ENCODE measurements at places on chromosomes 13 and 19.

DNA sequence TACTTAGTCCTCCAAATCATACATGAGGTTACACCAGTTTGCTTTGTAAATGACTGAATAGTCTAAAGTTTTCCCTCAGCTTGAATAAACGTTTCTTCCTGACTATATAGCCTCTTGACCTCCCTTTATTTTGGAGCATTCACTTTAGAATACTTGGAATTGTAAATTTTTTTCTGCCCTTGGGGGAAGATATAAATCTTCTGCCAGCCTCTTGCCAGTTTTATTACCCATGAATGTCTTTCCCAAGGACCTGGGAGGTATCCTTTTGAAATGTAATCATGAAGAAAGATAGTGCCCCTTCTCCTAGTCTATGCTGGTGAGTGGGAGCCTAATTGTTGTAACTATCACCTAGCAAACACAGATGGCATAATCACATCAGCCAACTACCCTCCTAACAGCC, 2033.9 kb upstream of the PCDH20 start:
- no peak for DNase-seq

DNA sequence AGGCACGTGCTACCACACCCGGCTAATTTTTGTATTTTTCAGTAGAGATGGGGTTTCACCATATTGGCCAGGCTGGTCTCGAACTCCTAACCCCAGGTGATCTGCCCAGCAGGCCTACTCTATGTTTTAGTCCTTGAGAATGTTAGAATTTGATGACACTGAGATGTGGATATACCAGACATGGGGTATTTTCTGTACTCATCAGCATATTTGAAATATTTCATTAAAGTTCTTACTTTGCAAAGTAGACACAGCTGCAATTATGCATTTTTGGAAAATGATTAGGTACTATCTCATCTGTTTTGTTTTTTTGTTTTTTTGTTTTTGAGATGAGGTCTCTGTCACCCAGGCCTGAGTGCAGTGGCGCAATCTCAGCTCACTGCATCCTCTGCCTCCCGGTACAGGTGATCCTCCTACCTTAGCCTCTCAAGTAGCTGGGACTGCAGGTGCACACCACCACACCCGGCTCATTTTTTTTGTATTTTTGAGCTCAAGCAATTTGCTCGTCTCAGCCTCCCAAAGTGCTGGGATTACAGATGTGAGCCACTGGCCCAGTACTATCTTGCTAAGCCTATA, 12.7 kb downstream of the SPINT2 start:
- no peak for DNase-seq

GRCh38 chr13:106721599-106721998, 153.7 kb upstream of the ARGLU1 start:
- no peak for DNase-seq

- no peak for DNase-seq
These were observed 19.2 kb downstream of the SBNO2 start for GRCh38 chr19:1154731-1155351.

GRCh38 chr13:19618977-19619376, 14.5 kb upstream of the MPHOSPH8 start:
- no peak for DNase-seq

DNA sequence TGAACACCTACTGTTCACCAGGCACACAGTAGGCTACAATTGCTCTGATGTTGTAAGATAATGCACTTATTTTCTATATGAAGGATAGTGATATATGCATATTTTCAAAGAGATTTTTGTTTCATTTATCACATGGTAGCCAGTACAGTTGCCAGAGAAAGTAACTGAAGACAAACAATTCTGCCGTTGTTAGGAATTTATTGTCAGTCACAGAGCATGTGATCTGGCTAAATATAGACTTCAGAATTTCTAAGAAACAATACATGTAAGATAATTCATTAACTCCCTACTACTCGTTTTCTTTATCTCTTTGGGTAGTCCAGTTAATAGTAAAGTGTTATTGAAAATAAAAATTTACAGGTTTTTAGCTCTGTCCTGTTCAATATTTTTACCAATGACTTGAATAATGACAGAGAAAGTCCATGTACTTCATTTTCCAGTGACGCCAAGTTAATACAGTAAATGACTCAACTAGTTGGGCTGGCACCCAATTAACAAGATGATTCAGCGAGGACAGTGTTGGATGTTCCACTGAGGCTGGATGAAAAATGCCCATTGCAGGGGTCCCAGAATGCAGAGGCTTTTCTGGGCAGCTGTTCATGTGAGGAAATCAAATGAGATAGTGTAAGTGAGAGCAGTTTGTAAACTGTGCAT, 35.6 kb downstream of the GJA3 start:
- no peak for DNase-seq

DNA sequence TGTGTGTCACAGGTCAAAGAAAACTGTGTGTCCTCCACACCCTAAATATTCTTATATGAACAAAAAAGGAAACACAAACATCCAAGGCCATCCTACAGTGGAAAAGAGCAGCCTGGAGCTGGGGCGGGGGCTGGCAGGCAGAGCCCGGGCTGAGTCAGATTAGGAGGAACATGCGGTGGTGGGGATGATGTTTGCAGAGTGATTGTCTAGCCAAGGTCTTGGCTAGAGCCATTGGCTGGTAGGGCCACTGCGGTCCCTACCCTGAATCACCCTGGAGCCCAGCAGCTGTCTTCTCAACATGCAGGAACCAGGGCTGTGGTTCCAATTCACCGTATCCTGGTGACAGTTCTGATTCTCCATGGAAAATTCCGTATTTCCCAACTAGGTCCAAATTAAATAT, 439.5 kb downstream of the FGF9 start:
- DNase-seq: no peak

GRCh38 chr13:47241446-47241845, 344.6 kb upstream of the HTR2A start:
- no peak for DNase-seq

DNA sequence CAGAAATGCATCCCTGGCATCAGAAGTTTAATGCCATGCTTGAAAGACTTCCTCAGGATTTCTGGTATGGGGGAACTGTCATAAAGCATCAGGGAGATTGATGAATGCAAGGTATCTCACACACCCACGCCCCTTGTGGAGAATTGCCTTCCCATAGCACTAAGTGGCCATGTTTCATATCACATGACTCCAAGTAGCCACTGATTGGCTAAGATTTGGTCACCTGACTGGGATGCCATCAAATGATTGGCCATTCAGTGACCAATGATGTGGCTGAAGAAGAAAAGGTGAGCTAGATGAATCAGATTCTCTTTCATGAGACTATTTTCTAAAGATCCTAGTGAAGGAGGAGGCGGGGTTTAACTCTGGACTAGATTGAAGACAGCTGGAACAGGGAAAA, 7.3 kb downstream of the KLK8 start:
- DNase-seq: no peak

Measured in GM12864 (cell line).